Head of caudate nucleus (tissue), 42 donors: ENCODE measurements at places on chromosomes 16 and 17.

GRCh38 chr17:64223283-64223682 lies 39.8 kb downstream of the TEX2 start:
- DNase-seq, result no peak

- no peak for DNase-seq
These were observed 12.6 kb upstream of the BCAR1 start for GRCh38 chr16:75263963-75264445.

- DNase-seq, result no peak
These were observed 8.7 kb downstream of the CLUAP1 start for GRCh38 chr16:3509470-3509928.

GRCh38 chr17:45040459-45040858 lies 11.0 kb downstream of the DCAKD start:
- no peak for DNase-seq

GRCh38 chr17:1710807-1711553 lies 803 bp upstream of the TLCD2 start:
- DNase-seq, result no peak
